ENCODE measurements at places on chromosomes 7 and 10.

GRCh38 chr7:24214670-24215069 is 69.3 kb upstream of the NPY start:
- DNase-seq: no peak

DNA sequence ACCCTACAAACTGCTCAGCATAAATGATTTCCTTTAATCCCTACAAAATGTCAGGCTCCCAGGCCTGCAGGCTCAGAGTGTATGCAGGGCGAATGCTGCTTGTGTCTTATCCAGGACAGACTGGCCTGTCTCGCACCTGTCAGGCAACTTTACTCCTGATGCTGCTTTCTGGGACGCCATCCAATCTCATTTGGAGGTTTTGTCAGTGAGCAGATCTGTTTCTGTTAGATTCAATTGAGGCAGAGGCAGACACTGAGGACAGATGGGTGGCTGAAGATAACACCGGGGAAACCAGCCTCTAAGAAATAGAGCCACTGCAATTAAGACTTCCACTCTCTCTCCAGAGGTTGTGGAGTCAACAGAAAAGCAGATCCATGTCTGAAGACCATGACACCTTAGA is 115.6 kb downstream of the DPP6 start:
- DNase-seq: no peak

GRCh38 chr7:143419880-143420279 is 11.2 kb upstream of the EPHA1 start:
- DNase-seq: no peak

GRCh38 chr10:6072215-6072934 is 10.2 kb upstream of the IL2RA start:
- no peak for DNase-seq

DNA sequence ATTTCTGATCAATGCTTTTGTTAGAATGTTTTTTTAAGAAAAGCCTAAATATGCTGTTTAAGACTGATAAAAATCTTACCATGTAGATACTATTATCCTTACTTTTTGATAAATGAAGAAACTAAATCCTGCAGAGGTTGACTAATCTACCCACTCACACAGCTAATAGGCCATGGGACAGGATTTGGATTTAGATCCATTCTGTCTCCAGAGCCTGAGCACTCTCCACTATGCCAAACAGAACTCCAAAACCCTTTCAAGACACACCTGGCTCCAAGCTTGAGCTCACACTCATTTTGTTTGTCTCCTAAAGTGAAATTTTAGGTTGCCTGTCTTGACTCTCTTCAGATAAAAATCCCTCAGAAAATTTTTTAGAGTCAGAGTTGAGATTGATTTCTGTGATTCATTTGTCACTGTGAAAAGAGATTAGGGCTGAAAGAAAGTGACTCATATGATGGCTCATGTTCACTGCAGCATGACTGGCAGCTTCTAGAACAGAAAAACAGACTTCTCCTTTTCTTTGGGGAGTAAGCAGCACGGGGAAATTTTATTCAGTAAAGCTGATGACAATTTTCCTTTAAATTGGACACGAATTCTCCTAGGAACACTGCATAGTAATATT is 132.3 kb upstream of the POT1 start:
- no peak for DNase-seq

GRCh38 chr10:50439806-50440205 is 183.9 kb downstream of the SGMS1 start:
- DNase-seq: no peak

DNA sequence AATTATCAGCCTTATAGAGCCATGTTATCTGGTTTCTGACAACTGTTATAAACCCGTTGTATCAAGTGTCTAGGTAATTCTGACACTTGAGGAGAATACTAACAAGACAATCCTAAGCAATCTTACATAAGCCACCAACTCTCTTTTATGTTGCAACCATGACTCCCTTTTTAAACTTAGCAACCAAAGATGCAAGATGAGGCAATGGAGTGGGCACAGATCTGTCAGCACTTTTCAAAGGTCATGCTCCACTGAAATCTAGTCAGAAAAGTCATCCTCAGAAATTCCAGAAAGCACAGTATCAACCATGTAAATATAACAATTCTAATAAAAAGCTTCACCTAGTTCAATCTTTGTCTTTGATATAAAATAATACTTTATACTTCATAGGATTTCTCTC is 77.0 kb upstream of the SEMA3A start:
- DNase-seq: no peak

- DNase-seq: no peak
Measured at GRCh38 chr7:43083106-43083505, 29.3 kb upstream of the HECW1 start.
